ENCODE measurements at places on chromosomes 3 and 15.

GRCh38 chr3:100697172-100697571, 12.1 kb upstream of the TFG start:
- DNase-seq: no peak

- DNase-seq: no peak
These were observed 177.7 kb downstream of the ZNF385D start for GRCh38 chr3:21573291-21573690.

DNA sequence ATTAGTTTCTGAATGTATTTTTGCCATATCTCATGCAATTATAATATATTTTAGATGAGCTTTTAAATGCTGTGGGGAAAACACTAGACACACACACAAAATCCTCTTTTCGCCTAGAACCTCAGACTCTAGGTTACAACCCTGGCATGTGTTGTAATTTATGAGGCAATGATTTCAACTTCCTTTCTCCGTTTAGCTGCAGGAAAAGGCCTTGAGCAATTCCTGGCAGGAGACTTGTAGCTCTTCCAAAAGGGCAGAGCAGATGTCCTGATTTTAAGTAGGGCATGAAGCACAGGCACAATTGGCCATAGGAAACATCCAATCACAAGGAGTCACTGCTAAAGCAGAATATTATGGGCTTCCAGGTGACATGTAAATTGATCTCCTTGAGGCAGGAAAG, 82.0 kb downstream of the GPR156 start:
- DNase-seq: no peak

- no peak for DNase-seq
These were observed 71.6 kb upstream of the RPL35A start for GRCh38 chr3:197878427-197878826.

DNA sequence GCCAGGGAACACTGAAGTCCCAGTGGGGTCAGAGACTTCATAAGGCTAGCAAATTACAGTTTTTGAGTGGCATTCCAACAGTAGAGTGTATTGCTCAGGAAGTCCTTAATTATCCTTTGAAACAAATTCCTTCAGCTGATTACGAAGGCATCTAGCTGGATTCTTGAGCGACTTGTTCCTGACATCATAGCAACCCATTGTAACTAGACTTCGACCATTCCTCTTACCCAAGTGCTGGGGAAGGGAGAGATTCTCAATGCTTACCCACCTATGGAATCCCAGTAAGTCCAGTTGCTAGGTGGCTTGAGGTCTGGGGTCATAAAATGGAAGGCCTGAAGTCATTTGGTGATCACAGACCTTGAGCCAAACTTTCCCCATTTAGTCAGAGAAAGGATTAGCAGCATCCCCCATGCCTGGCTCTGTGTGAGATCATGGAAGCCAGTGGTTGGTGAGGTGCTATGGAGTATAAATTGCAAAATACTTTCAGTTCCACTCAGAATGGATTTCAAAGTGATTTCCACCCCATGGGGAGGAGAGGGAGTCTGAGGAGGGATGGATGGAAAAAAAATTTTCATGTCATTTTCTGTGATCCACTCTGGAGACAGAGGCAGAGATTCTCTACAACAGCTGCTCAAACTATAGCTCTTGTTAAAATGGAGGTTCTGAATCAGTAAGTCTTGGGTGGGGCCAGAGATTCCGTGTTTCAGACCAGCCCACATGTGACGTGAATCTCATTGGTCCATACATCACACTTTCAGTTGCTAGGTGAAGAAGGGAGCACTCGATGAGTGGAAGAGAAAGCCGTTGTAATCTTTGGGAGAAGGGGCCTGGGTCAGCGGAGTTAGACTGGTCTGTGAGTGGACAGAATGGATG, 45.7 kb downstream of the CD86 start:
- DNase-seq: no peak

DNA sequence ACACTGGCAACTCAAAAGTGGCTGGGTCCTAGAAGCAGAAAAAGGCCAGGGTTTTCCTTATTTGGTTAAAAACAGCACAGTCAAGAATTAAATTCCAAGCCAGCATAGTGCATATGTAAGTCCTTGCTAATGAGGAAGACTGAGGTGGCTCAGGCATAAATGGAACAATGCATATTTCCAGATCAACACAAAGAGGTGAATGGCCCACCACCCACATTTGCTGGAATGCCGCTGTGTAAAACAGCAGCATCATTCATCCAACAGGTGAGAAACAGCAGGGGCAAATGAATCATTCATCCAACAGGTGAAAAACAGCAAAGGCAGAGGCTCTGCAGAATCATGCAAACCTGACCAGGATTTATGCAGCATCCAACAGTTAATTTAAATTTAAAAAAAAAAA, 32.9 kb downstream of the GPR176 start:
- no peak for DNase-seq

DNA sequence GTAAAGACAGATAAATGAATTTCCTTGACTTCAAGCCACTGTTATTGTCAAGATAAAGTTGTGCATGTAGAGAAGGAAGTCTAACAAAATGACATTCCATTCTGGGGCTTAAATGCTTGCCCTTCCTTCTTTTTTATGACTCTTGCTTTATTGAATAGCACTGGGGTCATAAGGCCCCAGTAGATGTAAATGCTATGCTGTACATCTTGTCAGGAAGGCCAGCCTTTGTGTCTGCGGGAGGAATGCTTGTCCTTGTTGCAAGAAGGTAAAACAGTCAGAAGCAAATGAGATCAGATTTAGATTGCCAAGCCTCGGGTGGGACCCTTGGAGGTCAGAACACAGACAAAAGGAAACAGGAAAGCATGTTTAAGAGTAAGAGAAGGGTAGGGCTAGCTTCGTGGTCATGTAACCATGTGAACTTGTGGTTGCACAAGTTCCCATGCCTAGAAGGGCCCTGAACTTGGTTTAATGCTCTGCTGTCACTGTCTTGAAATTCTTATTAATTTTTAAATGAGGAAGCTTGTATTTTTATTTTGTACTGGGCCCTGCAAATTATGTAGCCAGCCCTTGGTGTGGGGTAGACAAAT, 81.5 kb downstream of the PPM1L start:
- no peak for DNase-seq

GRCh38 chr15:49988766-49989165, 130.3 kb downstream of the ATP8B4 start:
- DNase-seq: no peak

- no peak for DNase-seq
These were observed 22.1 kb downstream of the AGBL1 start for GRCh38 chr15:86101818-86102217.

GRCh38 chr3:104392327-104392726, 974.4 kb upstream of the ALCAM start:
- no peak for DNase-seq

GRCh38 chr3:101814835-101815234, 34.5 kb upstream of the NFKBIZ start:
- no peak for DNase-seq

Data from smooth muscle cell of the brain vasculature (primary cell).